ENCODE measurements at places on chromosomes 3 and 15. TPM values are rescaled to one million over a fixed set of nuclear protein-coding genes. Genes with fewer than 3 reads are reported as not detected.

GRCh38 chr3:194261581-194262063 lies 89.5 kb downstream of the CPN2 start:
- DNase-seq = no peak

- DNase-seq = no peak
Measured at GRCh38 chr15:29736744-29737020, 85.6 kb downstream of the TJP1 start.

Gene GABRA5
- 0.61 TPM for total RNA-seq

Gene STARD5
- total RNA-seq = 3.8 TPM

DNA sequence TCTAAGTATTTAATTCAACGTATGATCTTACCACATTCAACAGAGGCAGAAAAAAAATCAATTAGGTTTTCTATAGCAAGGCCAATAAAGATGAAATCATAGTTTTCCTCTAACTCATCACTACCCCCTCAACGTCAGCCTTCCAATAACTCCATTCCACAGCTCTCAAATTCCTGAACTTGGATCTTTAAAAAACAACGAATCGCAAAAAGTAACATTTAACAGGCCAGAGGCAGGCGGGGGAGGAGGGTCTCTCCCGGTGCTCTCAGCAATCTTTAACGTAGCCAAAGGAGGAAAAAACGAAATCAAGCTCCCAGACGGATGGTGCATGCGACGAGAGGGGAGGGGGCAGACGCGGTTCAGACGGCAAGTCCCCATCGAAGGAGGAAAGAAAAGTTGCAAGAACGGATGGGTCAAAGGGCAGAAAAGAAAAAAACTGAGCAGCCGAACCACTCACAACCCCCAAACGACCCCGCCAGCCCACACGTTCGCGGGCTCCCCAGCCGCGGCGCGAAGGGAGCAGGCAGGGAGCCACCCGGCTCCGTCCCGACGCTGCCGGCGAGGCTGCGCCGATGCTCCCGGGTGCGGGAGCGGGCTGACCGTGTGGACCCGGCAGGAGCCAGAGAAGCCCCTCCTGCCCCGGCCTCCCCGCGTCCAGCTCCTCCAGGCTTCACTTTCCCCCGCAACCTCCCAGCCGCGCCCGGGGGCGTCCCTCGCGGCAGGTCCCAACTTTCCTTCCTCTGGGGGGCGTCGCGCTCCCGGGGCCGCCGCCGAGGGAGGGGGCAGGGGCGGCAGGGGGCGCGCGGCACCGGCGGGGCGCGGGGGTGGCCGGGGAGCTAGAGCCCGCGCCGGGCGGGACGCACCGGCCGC lies 703 bp downstream of the PEAK1 start:
- peak; percentile 33 for DNase-seq

Gene BNC1
- total RNA-seq = not detected

Gene GTF2A2
- 129 TPM for total RNA-seq

Gene ACKR2
- not detected for total RNA-seq

GRCh38 chr15:33375236-33375635 lies 64.5 kb downstream of the RYR3 start:
- DNase-seq = no peak

Gene CNTN4
- total RNA-seq = 5.5 TPM

- no peak for DNase-seq
Measured at GRCh38 chr15:29410338-29410737, 140.7 kb upstream of the NSMCE3 start.

Gene DPH6
- 10.6 TPM for total RNA-seq

Gene ETV5
- total RNA-seq = 64.7 TPM

- DNase-seq = no peak
Measured at GRCh38 chr3:25046911-25047771, 380.9 kb upstream of the RARB start.

- DNase-seq = no peak
Measured at GRCh38 chr3:180319461-180319860, 282.5 kb upstream of the TTC14 start.

Gene CCNDBP1
- 25.6 TPM for total RNA-seq

DNA sequence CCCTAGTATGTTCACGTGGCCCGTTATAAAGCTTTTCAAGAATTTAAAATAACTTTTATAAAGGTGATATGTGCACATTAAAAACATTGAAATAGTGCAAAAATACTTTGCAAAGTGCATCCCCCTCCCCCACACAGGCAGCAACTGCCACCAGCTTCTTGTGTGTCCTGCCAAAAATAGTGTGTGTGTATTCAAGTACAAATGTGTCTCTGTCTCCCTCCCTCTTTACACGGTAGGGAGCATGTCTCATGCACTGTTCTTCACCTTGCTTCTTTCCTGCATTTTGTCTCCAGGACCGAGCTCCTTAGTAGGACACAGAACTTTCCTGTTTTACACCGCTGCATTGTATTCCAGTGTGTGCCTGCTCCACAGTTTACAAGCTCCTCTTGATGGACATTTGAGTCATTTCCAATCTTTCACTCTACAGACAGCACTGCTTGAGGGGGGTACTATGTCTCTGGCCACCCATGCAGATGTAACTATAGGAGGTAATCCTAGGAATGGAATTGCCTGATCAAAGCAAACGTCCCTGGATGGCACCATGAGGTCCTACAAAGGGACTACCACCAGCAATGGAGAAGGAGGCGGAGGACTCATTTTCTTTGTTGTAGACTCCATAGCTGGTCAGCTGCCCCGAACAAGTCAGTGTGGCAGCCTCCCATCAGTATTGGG lies 52.4 kb downstream of the SLC6A6 start:
- no peak for DNase-seq
